Esophagus muscularis mucosa (tissue), 4 donors: ENCODE measurements at places on chromosomes 7 and 10. TPM values are rescaled to one million over a fixed set of nuclear protein-coding genes. Genes with fewer than 3 reads are reported as not detected.

The SPDYE16 gene
- total RNA-seq = not detected

The GIMAP8 gene
- 7.1 TPM for total RNA-seq

The SEMA4G gene
- total RNA-seq = 0.66 TPM

The HOGA1 gene
- total RNA-seq = 0.83 TPM

The EN2 gene
- not detected for total RNA-seq

The TMEM229A gene
- total RNA-seq = not detected

The LRRC61 gene
- 9.9 TPM for total RNA-seq

The INHBA gene
- total RNA-seq = 30.4 TPM

The ABI1 gene
- total RNA-seq = 42.8 TPM

The NOC3L gene
- total RNA-seq = 22.7 TPM

The CCDC3 gene
- 79.1 TPM for total RNA-seq

The PRR15 gene
- 0.65 TPM for total RNA-seq

The CHN2 gene
- total RNA-seq = 9.8 TPM

The NEUROG3 gene
- total RNA-seq = 0.66 TPM

The CLDN12 gene
- 21.9 TPM for total RNA-seq

The SEMA3A gene
- 32.5 TPM for total RNA-seq
